ENCODE measurements at places on chromosomes 12 and 14.

GRCh38 chr12:49161092-49161795, 27.6 kb downstream of the TUBA1A start:
- DNase-seq = no peak

DNA sequence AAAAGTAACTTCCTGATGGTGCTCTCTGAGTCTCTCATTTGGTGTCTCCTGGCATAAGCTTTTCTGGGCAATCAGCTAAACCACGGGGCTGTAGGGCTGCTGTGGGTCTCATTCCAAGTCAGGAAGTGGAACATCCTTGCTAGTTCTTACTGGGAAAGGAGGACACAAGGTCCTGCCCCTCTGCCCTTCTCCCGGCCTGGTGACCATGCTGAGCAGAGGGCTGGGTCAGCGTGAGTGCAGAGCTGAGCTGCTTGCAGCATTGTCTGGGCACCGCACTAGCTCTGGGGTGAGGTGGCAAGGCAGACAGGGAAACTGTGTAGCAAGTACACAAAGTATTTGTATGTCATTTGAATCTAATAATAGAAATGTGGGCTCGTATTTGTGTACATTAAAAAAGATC, 45.0 kb upstream of the ASPG start:
- DNase-seq = no peak

DNA sequence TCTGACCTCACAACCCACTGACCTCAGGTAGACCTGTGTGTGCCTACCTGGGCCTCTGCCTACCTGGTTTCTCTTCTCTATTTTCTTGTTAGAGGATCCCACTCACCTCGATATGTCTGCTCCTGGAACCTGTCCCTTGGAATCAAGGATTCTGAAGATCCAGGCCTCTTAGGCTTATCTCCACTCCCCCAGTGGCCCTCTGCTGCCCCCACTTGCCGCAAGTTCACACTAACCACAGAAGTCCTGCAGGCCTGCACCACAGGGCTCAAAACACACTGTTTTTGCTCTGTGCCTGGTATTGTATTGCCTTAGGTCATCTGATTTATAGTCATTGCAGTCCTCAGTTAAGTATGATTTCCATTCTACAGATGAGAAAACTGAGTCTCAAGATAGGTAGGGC, 15.3 kb upstream of the NRXN3 start:
- DNase-seq = no peak

- DNase-seq = peak; percentile 28
These were observed 20.0 kb upstream of the FICD start for GRCh38 chr12:108495054-108495453.

GRCh38 chr12:93029091-93029490, 100.0 kb upstream of the EEA1 start:
- no peak for DNase-seq

DNA sequence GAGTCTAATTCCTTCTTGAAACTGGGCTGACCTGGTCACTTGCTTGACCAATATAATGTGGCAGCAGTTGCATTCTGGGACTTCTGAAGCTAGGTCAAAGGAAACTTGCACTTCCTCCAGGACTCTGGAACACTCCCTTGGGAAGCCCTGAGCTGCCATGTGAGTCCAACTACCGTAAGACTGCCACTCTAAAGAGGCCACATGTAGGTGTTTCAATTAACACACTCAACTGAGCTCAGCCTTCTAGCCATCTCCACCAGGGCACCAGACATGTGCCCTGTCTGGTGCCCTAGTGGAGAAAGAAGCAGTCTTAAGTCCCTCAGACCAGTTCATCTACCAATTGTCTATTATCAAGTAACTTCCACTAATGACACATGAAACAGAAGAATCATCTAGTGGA, 6.1 kb upstream of the TEP1 start:
- DNase-seq = no peak

All from CD4-positive, alpha-beta T cell treated with Interleukin-2 at 100 ng/mL for 4 hours (primary cell).